IPS-NIHi11 (cell line): ENCODE measurements at places on chromosomes 5 and 9.

GRCh38 chr5:98103807-98104206 lies 669.7 kb upstream of the RGMB start:
- DNase-seq: no peak

- DNase-seq: no peak
These were observed 15.8 kb downstream of the RICTOR start for GRCh38 chr5:39058178-39058921.

DNA sequence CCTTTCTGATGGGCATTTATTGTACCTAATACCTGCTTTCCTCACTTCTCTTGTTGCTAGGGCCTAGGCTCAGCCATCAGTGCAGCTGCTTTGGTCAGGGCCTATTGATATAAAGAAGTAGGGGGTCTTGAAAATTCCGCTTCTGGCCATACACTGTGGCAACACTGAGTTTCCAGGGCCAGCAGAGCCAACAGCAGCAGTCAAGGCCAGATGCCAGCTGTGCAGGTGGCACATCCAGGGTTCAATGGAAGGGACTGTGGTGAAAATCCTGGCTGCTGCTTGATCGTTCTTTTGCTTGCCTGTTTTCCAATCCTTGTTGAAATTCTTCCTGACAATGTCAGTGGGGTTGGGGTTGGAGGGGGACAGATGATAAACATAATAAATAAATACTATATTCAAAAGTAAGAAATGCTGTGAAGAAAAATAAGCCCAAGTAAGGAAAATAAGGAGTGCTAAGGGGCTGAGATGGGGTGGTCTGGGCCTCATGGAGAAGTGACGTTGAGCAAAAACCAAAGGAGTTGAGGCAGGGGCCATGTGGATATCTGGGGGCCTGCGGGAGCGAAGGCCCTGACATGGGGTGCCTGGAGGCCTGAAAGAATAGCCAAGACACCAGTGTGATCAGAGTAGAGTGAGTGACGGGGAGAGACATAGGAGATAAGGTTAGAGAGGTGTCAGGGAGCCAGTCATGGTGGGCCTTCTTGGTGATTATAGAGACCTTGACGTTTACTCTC lies 91.0 kb upstream of the ALDH1B1 start:
- no peak for DNase-seq

DNA sequence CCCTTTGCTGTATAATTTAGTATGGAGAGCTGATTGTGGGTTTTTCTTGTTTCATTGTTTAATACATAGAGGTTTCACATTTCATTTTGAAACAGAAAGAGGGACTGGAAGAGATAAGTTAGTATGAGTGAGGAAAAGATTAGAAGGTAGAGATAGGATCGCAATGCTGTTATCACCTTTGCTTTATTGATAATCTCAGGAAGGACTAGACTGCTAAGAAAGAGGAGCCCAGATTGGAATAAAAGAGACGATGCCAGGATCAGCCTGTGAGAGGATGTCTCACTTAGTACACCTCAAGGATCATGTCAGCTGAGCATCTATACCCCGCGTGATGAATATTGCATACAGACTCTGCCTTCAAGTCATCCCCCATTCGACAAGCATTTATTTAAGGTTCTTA lies 178.0 kb upstream of the DMAC1 start:
- no peak for DNase-seq

DNA sequence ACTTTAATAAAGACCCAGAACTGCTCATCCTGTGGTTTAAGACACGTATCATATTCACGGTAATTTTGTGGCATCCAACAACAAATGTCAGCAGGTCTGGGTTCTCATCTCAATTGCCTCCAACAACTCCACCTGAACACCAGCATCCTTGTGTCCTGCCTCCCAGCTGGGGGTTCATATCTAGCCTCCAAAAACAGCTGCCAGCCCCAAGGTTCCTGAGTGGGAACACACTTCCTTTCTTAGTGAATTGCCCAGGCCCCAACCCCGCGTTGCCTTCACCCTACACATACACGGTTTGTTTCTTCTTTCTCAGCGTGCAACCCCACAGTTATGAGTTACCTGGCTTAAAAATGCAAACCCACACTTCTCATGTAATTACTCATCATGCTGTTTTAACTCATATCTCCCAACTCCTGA lies 77.9 kb downstream of the SEMA4D start:
- no peak for DNase-seq

GRCh38 chr9:10014889-10015288 lies 597.9 kb downstream of the PTPRD start:
- no peak for DNase-seq

DNA sequence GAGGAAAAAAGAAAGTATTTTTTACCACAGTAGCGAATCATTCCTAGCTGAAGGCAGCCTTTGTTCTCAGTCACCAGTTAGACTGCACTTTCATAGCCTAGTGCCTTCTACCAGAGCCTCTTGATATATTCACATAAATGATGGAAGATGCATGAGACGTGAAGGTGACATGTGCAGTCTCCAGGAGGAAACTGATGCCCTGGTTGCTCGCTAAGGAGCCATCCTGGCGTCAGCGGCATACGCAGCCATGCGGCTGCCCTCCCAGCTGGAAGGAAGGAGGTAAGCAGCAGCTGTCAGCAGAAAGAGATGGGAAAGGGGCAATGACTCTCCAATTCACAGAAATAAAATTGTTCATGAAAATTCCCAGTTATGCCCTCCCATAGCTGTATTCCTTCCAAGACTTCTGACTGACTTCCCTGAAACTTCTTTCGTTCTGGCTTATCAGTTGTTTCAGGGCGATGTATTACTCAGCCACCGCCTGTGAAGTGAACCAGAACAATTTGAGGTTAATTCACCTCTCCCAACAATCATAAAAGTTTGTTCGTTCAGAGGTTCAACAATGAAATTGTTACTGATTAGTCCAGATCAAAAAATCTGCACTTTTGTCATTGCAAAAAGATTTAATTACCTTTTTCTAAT lies 331.2 kb downstream of the NR2F1-AS1 start:
- no peak for DNase-seq

DNA sequence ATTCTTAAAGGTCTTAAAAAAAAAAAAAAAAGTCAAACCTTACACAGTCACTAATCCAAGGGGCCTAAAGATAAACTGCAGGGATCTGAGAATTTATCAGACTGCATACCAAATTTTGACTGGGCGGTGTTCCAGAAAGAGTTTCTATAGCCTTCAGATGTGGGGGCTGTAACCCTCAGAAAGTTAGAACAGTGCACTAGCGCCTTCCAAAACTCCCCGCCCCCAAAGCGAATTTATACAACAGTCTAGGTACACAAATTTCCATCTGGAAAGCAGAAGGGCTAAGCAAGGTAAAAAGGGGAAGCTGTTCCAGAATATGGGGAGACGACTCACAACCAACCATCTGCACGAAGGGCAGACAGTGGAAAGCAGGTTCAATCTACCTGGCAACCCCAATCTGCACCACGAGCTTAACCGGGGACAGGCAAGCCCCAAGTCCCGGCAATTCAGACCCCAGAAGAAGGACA lies 813 bp downstream of the ERMP1 start:
- no peak for DNase-seq
